ENCODE measurements at places on chromosomes 12 and 14.

DNA sequence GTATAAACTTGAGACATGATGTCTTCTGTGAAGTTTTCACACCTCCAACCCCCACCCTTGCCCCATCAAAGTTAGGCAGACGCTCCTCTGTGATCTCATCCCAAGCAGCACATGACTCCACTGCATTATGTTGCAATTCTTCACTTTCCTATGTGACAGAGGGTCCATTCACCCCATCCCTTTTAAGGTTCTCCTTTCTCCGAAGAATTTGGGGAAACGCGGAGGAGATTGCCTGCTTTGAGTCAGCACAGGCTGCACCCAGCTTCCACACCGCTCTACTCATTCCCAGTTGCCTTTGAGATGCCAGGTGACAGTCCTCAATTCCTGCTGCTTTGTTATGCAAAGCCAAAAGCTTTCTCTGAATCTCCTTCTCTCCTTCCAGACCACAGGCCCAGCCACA is 61.8 kb downstream of the PHLDA1 start:
- no peak for DNase-seq

GRCh38 chr12:21773263-21773741 is 1.2 kb downstream of the KCNJ8 start:
- no peak for DNase-seq

GRCh38 chr12:108609537-108610335 is 11.9 kb upstream of the TMEM119 start:
- DNase-seq, result no peak

DNA sequence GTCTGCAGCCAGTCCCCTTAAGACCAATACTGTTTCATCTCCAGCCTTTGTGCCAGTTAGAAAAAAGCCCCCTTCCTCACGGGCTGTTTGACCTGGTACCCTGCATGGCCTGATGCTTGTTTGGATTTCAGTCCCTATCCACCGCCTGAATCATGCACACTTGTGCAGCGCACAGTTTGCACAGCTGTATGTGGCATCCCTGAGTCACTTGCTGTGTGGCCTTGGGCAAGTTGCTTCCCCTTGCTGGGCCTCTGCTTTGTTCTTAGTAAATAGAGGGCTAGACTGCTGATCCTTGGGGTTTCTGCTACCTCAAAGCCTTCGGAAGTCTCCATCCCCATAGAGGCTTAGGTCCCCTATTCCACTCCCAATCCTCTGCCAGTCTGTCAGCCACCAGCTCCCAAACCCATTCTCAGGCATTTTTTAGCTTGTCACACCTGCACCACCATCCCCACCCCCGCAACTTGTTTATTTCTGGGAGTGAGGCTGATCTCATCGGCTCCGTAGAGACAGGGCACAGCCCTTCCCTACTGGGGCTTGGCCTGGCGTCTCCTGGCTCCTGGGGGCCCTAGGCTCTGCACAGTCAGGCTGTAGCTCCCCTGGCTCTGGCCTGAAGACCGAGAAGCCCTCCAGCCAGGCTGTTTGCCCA is 8.8 kb downstream of the KRT80 start:
- DNase-seq, result no peak

DNA sequence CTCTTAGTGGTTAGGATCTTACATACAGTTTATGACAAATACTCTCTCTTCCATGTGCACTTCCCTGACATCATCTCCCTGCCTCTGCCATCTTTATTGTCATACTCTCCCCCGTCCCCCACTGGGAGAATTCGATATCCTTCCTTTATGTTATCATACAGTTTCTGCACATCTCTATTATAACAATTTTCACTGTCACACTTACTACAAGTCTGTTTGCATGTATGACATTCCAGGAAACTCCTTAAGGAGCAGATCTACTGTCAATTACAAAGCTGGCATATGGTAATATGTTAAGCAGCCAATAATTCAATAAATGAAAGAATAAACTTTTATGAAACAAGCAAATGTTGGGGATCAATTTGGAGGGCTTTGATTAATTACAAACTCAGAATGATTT is 91.1 kb downstream of the KCNH5 start:
- no peak for DNase-seq

GRCh38 chr14:97655169-97655948 is 858.2 kb downstream of the VRK1 start:
- no peak for DNase-seq

GRCh38 chr12:24678436-24678835 is 270.5 kb downstream of the BCAT1 start:
- DNase-seq, result no peak

DNA sequence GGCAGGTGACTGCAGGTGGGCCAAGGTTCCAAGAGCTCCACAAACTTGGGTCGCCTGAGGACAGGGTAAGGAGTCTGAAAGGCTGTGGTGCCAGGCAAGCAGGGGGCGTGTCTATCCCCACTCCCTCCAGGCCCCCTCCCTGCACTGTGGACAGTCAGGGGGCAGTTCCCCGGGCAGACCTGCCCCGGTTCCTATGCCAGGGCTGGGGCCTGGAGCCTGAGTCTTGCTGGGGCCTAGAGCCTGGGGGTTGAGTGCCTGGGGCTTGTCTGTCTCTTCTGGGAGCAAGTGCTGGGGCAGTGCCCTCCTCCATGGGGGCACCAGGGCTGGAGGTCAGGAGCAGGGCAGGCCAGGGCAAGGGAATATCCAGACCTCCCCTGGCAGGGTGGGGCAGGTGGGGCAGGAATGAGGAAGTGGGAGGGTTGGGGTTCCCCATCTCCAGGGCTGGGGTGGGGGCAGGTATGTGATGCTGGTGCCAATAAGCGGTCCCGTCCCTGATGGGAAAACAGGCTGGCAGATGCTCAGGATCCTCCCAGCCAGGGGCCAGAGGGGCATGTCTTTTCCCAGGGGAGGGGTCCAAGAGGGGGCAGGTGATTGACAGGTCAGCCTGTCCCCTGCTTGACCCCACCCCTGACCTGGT is 11.9 kb upstream of the TNFAIP2 start:
- DNase-seq, result no peak

Data from stimulated activated CD8-positive, alpha-beta memory T cell treated with anti-CD3 and anti-CD28 coated beads, Interleukin-7, amount 100 ng/mL, for 1 hour (primary cell).